ENCODE measurements at places on chromosomes 4 and X.

DNA sequence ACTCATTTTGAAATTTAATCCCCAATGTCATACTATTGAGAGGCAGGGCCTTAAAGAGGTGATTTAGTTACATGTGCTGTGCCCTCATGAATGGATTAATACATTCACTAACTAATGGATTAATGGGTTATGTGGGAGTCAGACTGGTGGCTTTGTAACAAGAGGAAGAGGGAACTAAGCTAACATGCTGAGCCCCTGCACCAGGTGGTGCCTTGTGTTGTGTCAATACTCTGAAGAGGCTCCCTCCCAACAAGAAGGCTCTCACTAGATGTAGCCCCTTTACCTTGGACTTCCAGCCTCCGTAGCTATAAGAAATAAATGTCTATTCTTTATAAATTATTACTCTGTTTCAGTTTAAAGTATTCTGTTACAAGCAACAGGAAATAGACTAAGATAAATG is 411.9 kb upstream of the EMCN start:
- no peak for DNase-seq

GRCh38 chr4:156909010-156909409 is 62.6 kb downstream of the PDGFC start:
- no peak for DNase-seq

- no peak for DNase-seq
Observed at GRCh38 chr4:77826275-77826674, 7.1 kb upstream of the CNOT6L start.

DNA sequence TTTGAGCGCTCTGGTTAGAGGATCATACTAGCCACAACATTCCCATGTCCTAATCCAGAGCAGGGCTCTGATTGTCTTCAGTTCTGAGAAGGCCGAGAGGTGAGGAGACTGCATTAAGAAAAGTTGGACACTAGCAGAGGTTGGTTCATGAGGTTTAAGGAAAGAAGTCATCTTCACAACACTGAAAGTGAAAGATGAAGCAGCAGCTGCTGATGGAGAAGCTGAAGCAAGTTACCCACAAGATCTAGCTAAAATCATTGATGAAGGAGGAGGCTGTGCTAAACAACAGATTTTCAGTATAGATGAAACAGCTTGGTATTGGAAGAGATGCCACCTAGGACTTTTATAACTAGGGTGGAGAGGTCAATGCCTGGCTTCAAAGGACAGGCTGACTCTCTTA is 36.8 kb downstream of the RAP1GDS1 start:
- no peak for DNase-seq

GRCh38 chrX:37686996-37687395 is 1.4 kb downstream of the XK start:
- no peak for DNase-seq

DNA sequence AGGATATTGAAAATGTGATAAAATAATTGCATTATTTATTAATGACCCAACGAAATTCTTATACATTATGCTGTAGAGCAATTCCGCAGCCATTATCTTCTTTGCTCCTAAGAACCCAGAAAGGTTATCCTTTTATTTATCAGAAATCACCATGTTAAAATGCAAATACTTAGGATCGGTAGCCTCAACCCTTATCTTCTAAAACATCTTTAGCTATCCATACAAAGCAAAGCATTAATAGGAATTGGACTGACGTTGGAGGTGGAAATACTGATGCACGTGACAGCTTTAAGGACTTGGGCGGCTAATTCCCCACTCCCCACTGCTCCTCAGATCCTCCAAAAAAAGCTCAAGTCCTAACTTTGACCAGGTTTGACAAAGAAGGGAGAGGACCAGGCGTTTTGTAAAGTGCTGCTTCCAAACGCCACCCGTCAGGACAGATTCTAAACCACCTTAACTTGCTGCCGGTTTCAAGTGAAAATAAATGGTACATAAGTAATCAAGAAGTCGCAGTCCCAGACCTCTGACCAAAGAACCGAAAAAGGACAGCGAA is 539 bp upstream of the SPCS3 start:
- no peak for DNase-seq

GRCh38 chrX:70421618-70422017 is 1.5 kb upstream of the GDPD2 start:
- peak; percentile 30 for DNase-seq

DNA sequence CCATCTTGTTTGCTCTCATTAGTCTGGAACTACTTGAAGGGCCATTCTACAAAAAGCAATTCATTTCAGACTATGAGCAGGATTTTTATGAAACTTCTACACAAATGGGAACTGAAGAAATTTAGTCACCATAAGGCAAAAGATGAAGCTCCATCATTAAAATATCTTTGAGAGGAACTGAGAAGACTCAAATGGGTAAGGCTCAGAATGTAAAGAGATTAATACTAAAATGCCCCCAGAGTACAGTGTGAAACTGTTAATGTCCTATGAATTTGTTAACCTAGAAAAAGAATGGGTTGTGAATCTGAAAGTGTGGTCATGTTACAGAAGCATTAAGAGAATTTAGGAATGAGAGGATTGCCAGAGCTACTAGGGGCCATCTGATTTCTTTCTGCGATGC is 77.9 kb upstream of the SLC7A11 start:
- DNase-seq: no peak

DNA sequence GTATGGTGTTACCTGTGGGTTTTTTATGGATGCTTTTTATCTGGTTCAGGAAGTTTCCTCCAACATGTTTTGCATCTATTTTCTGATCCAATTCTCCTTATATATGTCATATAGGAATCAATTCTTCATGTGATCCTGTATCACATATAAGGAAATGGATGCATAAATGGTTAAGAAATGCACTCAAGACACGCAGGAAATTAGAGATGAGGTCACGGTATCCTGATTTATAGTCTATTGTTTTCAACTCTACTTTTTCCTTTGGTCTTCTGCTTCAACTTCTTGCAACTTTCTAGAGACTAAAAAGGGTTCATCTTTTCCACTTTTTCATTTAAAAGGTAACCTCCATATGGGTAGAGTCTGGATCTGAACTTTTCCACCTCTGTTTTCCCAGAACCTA is 33.6 kb upstream of the IL13RA1 start:
- DNase-seq: no peak
